ENCODE measurements at places on chromosomes 7 and 10.

- DNase-seq, result no peak
Measured at GRCh38 chr7:17195576-17195975, 102.9 kb upstream of the AHR start.

DNA sequence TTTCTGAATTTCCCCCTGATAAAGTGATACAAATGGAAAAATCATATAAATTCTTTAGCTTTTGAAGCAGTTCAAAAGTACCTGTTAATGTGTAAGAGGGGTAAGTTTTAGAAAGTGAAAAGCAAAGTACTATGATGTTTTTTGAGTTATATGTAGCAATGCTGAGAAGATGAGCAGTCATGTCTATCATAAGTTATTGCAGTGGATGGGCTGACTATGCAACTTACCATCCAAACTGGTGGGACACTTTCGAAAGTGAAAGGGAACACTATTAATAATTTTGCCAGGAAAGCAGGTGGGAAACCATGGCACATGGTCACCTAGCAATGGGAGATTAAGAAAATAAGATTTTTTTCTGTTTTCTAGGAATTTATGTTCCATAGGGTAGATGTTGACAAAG, 4.1 kb downstream of the MINPP1 start:
- DNase-seq, result no peak

DNA sequence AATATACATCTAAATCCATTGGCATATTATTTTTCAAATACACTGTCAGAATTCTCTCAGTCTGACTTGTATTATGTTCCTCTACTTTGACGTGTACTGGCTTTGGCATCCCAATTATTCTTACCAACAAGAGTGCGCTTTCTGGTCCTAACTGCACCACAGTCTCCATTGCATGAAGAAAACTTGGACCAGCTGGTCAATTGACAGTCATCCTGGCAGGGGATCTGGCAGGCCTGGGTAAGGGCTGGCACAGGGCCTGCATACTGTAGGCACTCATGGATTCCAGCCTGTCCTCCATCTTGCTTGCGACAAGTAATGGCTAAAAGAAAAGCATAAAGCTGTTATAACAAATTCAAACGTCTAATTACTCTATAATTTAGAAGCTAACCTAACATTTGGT, 384.9 kb downstream of the THSD7A start:
- no peak for DNase-seq

GRCh38 chr10:71753091-71753959, 20.0 kb downstream of the VSIR start:
- DNase-seq, result no peak

DNA sequence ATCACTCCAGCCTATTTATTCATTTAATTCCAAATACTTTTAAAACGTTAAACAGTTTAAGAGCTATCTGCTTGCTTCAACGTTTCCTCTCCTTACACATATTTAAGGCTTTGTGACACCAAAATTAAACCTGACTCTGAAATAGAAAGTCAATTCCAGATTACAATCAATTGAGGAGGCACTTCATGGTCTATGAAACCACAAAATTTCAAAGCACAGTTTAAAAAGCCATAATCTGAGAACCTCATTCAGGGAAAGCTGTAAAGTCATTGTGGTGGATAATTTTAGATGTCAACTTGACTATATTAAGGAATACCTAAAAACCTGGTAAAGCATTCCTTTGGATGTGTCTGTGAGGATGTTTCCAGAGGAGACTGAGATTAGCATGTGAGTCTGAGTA, 6.2 kb downstream of the SNX13 start:
- no peak for DNase-seq

- DNase-seq, result no peak
Measured at GRCh38 chr10:28925121-28925663, 247.9 kb downstream of the BAMBI start.

All from RCC 7860 (cell line).